Endothelial cell of coronary artery (primary cell): ENCODE measurements at places on chromosomes 6 and 20. TPM values are rescaled to one million over a fixed set of nuclear protein-coding genes. Genes with fewer than 3 reads are reported as not detected.

CDKN1A gene
- total RNA-seq, result 141 and 160 TPM in 2 replicates

TPMT gene
- 9.4 and 12.6 TPM in 2 replicates for total RNA-seq

PPIL6 gene
- 0.85 and 0.99 TPM in 2 replicates for total RNA-seq

GABRR1 gene
- total RNA-seq, result not detected in 2 replicates

MARCKS gene
- total RNA-seq, result 121 and 170 TPM in 2 replicates

MEP1A gene
- total RNA-seq, result not detected in 2 replicates

ID4 gene
- under 0.01 and 3.7 TPM in 2 replicates for total RNA-seq

ADGRF4 gene
- 0.09 TPM in 1 of 2 replicates, not detected in the other for total RNA-seq
